NCI-H2029 (cell line): ENCODE measurements at places on chromosomes 7 and 10.

DNA sequence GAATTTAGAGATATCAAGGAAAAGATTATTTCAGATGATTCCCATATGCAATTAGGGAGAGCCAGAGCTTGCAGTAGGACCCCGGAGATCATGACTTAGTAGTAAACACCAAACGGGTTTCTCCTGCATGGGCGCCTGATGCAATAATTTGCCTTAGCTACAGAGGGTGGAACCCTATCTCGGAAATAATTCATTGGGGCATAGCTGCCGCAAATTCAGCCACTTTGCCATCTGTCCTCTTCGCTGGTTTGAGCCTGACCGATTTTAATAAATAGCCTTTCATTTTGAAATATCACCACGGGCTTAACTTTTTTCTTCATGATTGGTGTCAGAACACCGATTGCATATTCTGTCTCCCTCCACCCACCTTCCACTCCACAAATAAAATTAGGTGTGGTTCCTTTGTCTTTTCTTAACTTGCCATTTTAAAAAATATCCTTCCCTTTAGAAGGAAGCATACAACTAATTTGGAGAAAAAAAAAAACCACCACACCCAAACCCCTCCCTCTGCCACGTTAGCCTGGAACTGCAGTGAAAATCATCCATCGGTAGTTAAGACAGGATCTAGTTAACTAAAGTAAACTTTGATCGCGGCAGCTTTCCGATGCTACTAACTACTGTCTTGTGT lies 1.4 kb downstream of the GARS1 start:
- DNase-seq, result no peak

- DNase-seq, result no peak
Measured at GRCh38 chr7:137658190-137658900, 188.4 kb downstream of the DGKI start.

DNA sequence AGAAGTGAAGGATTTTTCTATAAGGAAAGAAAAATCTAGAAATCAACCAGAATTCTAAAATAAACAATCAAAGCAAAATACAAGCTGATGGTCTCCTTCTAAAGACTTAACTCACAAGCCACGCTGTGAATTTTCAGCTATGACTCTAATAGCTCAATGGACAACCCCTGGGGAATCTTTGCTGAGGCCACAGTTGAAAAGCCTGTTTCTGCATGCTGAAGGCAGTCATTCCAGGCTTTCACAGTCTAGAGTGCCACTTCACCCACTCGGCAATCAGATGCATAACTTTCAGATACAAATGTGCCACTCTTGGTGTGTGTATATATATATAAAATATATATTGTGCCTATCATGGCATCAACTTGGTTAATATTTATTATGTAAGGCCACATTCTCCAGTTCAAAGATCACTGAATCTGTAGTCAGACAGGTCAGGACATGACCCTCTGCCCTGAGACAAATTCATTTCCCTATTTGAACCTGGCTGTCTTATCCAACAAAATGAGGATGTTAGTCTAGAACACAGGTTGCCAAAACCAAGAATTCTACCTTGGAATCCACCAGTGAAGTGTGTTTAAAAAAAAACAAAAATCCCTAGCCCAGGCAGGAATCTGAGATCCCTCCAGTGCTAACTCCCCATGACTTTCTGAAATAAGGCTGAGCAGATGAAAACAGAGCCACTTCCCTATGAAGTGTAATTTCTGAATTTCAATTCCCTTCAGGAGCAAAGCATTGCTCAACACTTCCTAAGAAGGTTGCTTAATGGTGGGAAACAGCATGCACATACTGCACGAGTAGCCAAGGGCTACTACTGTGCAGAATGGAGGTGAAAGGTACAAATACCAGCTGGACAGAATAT lies 9.9 kb downstream of the LIPA start:
- no peak for DNase-seq

DNA sequence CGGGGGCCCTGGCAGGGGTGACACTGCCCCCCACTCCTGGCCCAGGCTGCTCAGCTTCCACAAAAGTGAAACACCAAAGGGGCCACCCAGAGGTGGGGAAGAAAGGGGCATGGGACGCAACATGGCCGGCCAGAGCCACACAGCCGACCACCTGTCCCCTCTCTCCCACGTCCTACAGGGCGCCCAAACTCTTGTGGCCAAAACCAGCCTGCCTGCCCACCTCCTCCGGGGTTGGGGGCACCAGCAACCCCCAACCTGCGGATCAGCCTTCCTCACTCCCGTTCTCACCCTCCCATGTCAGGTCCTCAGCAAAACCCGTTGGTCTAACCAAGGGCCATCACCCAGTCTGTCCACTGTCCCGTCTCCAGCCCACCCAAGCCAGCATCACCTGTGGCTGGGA lies 79.5 kb upstream of the DNAAF5 start:
- no peak for DNase-seq

DNA sequence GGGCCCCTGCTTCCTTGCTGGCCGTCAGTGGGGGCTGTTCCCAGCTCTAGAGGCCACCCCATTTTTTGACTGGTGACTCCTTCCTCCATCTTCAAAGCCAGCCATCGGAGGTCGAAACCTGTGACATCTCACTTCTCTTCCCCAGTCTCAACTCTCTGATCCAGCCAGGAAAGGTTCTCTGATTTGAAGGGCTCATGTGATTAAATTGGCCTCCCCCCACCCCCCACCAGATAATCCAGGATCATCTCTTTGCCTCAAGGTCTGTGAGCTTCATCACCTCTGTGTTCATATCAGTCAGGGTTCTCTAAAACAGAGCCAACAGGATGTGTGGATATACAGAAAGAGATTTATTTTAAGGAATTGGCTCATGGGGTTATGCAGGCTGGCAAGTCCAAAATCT lies 5.6 kb upstream of the RAMP3 start:
- no peak for DNase-seq

GRCh38 chr10:59718257-59718656 lies 8.6 kb upstream of the SLC16A9 start:
- DNase-seq, result no peak

DNA sequence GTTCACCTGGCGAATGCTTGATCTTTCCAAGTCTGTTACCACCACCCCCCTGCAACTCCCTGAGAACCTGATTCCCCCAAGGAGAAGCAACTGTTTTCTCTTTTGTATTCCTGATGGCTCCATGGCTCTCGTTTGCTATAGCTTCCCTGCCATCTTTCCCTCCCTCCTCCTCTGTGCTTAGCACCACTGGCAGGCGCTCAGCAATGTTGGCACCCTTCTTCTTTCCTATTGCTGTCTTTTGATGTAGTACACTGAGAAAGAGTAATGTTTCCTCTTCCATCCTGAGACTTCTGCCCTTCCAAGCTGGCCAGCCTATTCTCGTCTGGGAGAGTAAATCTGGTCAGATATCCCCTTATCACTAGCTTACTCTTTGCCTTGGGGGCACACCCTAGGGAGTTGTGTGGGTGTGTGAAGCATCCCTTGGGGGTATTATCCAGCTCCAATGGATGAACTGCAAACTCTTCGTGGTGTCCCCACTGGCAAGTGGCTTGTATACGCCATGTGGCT lies 74.0 kb downstream of the BMPER start:
- no peak for DNase-seq

GRCh38 chr7:118793582-118793981 lies 569.1 kb downstream of the ANKRD7 start:
- no peak for DNase-seq

- DNase-seq, result no peak
Measured at GRCh38 chr7:27697861-27698430, 35.3 kb upstream of the HIBADH start.

DNA sequence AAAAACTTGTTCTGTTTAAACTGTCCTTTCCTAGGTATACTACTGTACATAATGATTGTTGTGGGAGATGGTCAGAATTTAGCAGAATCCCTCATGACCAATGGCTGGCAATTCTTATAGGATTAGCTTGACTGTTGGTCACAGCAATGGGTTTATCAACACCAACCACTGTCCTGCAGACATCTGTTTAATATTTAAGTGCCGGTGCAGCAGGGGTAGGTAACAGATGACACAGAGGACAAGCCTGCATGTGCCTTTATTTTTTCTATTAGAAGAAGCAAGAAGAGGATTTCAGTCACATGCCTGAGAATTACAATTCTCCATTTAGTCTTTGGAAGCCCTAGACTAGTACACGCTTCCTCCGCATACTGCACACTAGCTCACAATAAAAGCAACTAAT lies 48.4 kb downstream of the CCDC6 start:
- DNase-seq, result no peak

GRCh38 chr10:43409385-43410109 lies 561 bp upstream of the HNRNPF start:
- DNase-seq, result peak; percentile 8

GRCh38 chr10:88949912-88950837 lies 2.4 kb downstream of the ACTA2 start:
- no peak for DNase-seq

DNA sequence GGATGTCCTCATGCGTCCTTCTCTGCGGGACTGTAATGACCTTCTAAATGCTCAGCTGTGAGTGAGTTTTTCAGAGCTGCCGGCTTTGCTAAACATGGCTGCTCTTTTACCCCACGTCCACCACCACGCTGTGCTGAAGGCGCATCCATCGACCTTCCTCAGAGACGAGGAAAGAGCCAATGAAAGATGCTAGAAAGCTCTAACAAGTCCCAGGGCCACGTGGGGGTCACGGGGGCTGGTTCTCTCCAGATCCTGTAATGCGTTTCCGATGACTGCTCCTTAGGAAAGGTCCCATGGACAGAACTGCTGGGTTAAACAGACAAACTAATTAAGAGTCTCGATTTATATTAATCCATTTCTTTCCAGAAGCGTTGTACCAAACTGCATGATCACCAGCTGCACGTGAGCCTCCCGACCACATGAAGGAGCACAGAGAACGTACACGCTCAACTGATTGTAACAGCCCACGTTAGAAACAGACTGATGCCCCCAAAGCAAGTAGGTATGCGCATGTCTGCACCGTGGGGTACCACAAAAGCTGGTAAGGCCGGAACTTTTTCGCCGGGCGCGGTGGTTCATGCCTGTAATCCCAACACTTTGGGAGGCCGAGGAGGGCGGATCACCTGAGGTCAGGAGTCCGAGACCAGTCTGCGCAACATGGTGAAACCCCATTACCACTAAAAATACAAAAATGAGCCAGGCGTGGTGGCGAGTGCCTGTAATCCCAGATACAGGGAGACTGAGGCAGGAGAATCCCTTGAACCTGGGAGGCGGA lies 109.6 kb downstream of the TCERG1L start:
- DNase-seq, result no peak

- no peak for DNase-seq
Measured at GRCh38 chr7:152924238-152924637, 164.7 kb downstream of the ACTR3B start.

DNA sequence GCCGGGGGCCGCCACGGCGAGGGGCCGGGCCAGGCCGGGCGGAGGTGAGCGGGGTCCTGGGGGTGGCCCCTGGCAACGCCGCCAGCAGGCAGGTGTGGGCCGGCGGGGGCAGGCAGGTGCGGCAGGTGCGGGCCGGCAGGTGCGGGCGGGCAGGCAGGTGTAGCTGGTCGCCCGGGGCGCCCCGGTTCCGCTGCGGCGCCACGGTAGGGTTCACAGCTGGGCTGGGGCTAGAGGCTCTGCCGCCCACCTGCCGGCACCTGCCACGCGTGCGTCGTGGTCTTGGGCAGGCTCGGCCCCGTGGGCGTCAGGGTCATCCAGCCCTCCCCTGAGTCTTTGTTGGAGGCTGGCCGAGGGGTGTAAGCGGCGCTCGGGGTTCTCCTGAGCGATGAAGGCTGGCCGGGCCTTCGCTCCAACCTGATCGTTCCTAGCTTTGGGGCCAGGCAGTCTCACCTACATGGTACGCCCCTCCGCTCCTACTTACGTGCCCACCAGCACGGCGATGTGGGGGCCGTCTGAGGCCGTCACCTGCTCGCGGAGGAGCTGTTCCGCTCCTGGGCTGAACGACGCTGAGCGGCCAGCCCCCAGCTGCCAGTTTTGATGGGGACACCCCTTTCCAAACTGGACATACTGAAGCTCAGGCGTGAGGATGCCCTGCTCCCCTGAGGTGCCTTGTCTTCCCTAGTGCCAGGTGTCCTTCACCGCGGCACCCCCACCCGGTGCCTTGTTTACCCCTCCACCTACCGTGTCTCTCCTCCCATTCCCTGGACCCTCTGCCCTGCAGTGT lies 493 bp downstream of the ZMIZ2 start:
- DNase-seq, result peak; percentile 60

GRCh38 chr10:22369434-22370072 lies 24.3 kb downstream of the SPAG6 start:
- DNase-seq, result no peak

- DNase-seq, result no peak
Measured at GRCh38 chr10:34646331-34646730, 168.8 kb downstream of the PARD3 start.

- DNase-seq, result no peak
Measured at GRCh38 chr7:2896131-2896530, 52.0 kb upstream of the GNA12 start.

- DNase-seq, result no peak
Measured at GRCh38 chr10:27019827-27020226, 80.5 kb downstream of the ANKRD26 start.

GRCh38 chr10:11401264-11402235 lies 209.9 kb downstream of the USP6NL start:
- DNase-seq, result no peak

GRCh38 chr10:112533916-112534315 lies 86.9 kb downstream of the VTI1A start:
- DNase-seq, result no peak

DNA sequence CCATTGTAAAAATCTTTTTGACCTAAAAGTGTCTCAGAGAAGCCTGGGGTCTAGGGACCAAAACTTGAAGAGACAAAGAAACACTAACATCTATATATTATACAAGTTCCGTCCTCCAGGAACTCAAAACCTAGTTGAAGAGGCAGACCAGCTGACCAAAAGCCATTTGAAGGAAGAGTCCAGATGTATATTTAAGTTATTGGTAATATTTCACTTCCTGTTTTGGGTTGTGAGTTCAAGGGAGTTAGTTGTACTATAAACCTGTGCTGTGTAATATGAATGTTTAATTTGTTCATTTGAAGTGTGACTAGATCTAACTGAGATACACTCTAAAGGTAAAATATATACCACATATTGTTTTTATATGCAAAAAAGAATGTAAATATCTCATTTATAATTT lies 45.0 kb downstream of the CDK1 start:
- DNase-seq, result no peak

GRCh38 chr7:37251222-37251621 lies 197.4 kb downstream of the ELMO1 start:
- no peak for DNase-seq

DNA sequence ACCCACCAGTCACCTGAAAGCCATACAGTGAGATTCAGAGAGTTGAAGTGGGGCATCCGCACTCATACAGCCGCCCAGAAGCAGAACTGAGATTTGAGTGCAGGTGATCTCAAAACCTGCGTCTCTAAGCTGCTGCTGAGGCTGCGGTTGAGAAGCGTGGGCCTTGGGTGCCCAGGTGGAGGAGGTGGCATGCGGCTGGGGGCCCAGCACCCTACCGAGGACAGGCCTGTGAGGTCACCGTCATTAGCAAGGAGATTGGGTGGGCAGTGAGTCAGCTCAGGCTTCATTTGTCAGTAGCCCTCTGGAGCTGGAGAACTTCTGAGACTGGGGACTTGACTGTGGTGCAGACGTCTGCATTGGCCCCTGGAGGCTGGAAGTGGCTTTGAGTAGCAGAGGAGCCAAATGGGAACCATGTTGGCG lies 29.8 kb downstream of the ZMIZ1 start:
- DNase-seq, result no peak
